A673 (cell line): ENCODE measurements at places on chromosomes 12 and 14.

GRCh38 chr12:29223426-29223825 is 74.3 kb downstream of the FAR2 start:
- no peak for DNase-seq

DNA sequence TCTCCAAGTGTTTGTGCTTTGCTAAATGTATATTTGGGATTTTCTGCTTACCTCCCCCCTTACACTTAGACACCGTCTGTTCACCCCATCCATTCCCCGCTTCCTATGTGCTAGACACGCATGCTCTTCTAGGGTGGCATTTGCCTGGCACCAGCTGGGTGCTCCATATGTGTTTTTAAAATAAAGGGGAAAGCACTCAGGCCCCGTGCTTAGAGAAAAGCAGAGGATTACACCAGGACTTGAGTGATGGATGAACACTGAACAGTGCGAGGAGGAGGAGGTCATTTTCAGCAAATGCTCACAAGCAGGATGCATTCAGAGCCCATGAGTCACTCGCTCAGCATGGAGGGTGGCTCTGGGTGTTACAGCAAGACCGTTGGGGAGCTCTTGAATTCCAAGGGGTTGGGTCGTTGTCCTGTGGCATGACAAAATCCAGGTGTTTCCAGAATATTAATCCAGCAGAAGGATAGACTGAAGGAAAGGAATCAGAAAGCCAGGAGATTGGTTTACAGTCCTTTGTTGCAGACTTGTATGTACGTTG is 2.9 kb upstream of the BDKRB1 start:
- peak; percentile 53 for DNase-seq

GRCh38 chr14:92565718-92566115 is 52.1 kb downstream of the RIN3 start:
- DNase-seq: no peak

GRCh38 chr12:69173368-69173767 is 66.0 kb upstream of the CPSF6 start:
- no peak for DNase-seq

DNA sequence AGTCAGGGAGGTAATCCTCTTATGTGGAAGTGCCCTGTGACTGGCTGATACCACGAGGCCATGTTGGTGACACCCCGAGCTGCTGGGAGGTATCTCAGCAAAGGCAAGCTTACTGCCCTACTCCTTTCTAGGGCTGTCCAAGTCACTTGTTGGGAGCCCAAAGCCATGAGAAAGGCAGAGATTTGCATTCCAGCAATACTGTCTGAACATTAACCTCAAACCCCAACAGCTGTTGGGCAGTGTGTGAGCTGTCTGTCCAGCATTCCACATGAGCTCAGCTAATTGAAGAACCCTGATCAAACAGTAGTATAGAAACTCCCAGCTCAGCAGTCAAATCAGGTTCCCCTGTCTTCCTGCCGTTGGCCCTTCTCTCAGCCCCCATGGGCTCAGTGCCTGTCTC is 9.2 kb downstream of the ABHD4 start:
- DNase-seq: no peak

DNA sequence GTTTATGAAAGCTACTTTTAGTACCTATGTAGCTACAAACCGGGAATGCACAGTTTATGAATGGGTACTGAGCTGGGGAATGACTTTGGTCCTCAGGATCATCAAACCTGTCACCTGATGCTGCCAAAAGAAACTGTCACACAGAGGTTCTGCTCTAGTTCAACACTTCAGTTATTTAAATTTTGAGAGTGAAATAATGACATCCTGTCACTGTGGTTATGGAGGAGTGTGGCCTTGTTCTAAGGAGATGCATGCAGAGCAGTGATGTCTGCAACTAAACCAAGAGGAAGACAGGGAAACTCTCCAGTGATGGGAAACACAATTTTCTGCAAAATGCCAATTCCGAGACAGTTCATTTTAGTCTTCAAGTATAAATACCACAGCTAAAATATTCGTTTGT is 4.8 kb upstream of the AEBP2 start:
- DNase-seq: no peak

DNA sequence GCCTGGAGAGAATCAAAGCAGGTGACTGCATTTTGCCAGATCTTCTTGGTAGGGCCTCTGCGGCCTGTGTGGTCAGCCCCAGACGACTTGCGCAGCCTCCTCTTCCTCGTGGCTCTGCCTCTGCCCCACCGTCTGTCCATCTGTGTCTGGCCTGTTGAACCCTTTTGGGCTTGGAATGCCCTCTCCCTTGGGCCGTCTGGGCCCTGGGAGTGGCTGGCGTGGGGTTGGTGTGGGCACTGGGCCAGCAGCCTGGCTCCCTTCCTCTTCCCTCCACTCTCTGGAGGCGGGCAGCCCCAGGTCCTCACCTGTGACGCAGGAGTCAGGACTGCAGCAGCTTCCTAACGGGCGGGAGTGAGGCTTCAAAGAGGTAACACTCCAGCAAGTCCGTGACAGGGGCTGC is 9.7 kb upstream of the CCDC197 start:
- DNase-seq: no peak

DNA sequence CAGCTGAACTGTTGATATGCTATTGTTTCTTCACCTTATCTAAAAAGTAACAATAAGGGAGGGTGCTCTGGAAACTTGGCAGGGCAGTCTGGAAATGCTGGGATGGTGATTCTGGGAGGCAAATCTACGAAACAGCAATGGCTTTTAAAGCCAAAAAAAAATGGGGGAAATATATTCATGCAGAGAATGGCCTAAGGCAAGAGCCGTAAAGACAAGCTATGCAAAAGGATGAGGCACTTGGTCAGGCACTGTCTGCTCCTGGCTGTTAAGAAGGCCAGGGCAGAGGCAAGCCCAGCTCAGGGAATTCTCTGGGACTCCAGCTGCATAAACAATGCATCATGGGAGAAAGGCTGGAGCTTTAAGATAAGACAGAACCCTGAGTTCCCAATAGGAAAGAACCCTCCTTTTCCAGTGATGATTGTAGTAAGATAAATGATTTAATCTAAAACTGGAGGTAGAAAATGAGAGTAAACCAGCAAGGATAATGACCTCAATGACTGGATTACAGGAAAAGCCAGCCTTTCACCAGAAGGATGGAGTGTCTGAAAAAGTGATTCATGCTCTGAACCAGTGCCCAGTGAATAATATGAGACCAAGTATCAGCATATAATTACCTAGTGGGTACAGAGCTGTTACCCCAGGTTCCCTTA is 46.0 kb downstream of the ITPR2 start:
- DNase-seq: no peak

DNA sequence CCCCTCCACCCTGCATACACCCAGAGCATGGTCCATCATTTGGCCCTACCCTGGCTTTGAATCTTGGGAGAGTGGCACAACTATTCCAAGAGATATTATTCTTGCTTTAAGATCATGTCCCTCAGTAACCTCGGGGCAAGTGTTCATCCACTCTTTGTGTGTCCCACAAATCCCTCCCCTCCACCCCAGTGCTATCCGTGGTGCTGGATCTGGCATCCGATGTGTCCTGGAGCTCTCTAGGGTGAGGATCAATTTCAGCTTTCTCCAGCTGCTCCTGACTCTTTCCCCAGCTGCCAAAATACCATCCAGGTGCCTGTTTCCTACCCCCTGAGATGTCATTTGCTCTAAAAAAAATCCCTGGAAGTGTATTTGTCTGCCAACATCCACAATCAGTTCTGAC is 64.8 kb upstream of the CMKLR1 start:
- peak; percentile 21 for DNase-seq

- DNase-seq: no peak
Measured at GRCh38 chr14:103186909-103187586, 63.8 kb downstream of the TNFAIP2 start.

- DNase-seq: no peak
Measured at GRCh38 chr12:48023386-48023785, 19.1 kb upstream of the COL2A1 start.

- DNase-seq: no peak
Measured at GRCh38 chr12:106745181-106745745, 29.2 kb upstream of the RIC8B start.

DNA sequence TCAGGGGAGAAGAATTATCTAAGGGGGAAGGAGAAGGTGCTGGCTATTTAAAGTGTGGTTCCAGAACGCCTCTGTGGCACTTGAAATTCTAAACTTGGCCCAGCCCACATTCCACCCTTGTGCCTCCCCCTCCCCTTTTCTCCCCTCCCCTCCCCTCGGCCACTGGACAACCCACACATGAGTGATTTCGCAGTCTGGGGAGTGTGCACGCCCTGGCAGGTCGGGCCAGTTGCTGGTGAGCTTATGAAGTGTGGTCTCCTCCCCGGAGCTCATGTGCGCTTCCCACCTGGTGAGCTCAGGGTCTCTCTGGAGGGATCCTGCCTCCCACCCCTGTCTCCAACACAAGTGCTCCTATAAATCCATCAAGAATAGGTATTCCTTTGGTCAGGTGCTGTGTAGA is at the start of gene SLC6A13:
Gene SLC6A13 (minus strand): TSS at position 20 of the 400 bp plus-strand sequence. CDS start 2,784 bp downstream, outside the sequence.
- no peak for DNase-seq

GRCh38 chr12:89179983-89180382 is 172.3 kb downstream of the DUSP6 start:
- peak; percentile 87 for DNase-seq

GRCh38 chr12:6547987-6548386 is 7.9 kb downstream of the IFFO1 start:
- DNase-seq: no peak

DNA sequence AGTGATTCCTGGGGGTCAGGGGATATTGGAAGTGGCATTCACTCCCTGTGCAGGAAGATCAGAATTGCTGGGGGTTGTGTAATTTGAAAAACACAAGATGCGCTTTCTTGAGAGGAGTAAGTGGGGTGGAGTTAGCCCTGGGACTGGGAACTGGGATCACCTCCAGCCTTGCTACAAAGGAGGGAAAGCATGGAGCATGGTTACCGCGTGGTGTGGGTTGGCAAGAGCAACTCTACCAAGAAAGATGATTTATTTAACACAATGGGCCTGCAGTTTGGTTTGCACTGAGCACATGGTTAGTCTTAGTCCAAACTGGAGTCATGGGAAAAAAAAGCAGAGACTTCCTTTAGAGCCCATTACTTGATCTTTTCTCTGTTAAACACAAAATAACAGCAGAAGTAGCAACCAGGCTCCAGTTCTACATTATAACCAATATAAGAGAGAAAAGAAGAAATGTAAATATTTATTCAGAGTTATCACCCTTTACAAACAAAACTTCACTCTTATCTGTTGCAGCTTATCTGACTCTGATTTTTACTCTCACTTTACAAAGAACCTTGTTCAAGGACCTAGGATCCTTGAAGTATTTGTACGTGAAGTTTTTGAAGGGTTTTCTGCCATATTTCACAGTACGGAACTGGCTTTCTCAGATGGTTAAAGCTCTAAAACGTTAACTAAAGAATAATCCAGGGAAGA is 2.1 kb upstream of the NIN start:
- no peak for DNase-seq

GRCh38 chr12:54430471-54431069 is 11.5 kb upstream of the ITGA5 start:
- DNase-seq: no peak

- no peak for DNase-seq
Measured at GRCh38 chr12:26535826-26536225, 297.2 kb downstream of the ITPR2 start.

GRCh38 chr12:87866578-87867292 is 162.5 kb downstream of the C12orf50 start:
- peak; percentile 44 for DNase-seq

DNA sequence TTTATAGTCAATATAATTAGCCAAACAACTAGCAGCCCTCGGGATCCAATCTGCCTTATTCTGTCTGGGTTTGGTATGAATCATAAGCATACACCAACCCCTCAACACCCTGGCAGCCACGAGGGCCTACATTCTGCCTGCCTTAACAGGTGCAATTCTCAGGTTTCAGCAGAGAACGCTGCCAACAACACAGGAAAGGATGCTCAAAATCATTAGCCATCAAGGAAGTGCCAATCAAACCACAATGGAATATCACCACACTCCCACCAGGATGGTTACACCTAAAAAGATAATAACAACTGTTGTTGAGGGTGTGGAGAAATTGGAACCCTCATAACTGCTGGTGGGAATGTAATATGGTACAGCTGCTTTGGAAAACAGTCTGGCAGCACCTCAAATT is 122.8 kb downstream of the TTC7B start:
- no peak for DNase-seq

GRCh38 chr12:51217133-51217967 is 512 bp downstream of the POU6F1 start:
- DNase-seq: peak; percentile 33
